ENCODE measurements at places on chromosomes 1 and 21. TPM values are rescaled to one million over a fixed set of nuclear protein-coding genes. Genes with fewer than 3 reads are reported as not detected.

DNA sequence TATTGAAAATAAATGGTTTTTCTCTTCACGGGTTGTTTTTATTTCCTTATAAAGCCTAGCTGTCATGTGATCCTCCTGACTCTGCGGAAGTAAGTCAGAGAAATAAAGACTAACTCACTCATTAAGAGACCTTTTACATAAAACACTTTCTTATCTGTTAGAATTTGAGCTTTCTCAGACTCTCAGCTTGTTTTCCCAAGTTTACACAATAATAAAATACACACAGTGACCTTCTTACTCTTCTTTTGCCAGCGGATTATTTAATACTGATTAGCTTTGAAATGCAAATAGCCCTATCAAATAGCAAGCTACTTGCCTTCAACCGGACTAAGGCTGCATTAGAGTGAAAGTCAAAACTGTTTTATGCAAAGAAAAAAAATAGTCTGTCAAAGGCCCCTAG, 45.5 kb upstream of the CXADR start:
- no peak for DNase-seq

DNA sequence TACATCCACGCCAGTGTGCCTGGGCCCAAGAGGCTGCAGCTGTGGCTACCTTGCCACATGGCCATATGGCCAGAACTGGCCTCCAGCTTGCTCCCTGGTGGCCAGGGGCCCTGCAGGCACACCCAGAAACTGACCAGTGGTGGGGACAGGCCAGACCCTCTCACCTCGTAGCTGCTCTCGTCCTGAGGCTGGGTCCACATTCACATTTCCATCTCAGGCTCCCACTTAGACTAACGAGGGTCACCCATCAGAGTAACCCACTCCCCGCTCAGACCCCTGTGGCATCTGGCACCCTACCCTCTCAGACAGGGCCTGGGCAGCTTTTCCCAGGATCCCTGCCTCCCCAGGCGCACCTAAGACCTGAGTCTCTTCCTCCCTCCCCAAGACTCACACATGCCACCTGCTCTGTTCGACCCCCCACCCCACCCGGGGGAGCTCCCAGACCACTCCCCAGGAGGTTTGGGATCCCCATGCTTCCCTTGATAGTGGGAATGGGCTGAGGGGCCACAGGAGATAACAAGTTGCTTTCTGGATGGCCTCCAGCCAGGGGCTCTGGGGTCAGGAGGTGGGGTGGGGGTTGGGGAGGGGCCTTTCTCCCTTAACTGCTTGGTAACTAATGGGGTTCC, 21.3 kb upstream of the RNU1-4 start:
- no peak for DNase-seq

GRCh38 chr1:22662318-22662717, 9.3 kb downstream of the C1QB start:
- no peak for DNase-seq

DNA sequence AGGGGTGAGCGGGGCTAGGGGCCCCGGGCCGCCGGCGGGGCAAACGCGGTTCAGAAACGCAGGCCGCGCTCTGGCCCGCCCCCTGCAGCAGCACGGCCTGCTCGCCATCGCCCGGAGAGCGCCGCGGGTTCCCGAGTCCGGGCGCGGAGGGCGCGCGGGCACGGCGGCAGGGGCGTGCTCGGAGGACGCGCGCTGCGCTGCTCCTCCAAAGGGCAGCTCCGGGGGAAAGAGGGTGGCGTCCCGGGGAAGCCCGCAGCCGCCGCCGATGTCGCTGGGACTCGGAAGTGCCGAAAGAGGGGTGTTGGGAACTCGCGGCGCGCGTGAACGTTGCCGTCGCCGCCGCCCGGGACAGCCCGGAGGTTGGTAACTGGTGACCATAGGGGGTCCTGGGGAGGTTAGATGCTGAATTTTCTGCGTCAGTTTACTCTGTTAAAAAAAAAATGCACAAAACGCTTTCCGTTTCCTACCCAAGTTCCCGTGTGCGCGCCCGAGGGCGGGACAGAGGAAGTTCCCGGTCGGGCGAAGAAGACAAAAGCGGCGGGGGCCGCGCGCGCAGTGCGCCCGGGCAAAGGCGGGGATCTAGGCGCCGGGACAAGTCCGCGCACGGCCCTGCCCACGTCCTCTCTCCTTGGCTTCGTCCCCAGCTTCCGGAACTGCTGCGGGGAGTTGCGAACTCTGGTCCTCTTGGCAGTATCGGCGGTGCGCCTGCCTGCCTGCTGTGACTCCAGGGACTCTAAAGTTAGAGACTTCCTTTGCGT, at the start of gene HHAT:
Gene HHAT (plus strand): TSS at position 157 of the 758 bp plus-strand sequence. CDS start 20,074 bp downstream, outside the sequence.
- peak; percentile 76 for DNase-seq

- DNase-seq: no peak
Observed at GRCh38 chr1:158577561-158577960, 2.1 kb downstream of the OR10X1 start.

DNA sequence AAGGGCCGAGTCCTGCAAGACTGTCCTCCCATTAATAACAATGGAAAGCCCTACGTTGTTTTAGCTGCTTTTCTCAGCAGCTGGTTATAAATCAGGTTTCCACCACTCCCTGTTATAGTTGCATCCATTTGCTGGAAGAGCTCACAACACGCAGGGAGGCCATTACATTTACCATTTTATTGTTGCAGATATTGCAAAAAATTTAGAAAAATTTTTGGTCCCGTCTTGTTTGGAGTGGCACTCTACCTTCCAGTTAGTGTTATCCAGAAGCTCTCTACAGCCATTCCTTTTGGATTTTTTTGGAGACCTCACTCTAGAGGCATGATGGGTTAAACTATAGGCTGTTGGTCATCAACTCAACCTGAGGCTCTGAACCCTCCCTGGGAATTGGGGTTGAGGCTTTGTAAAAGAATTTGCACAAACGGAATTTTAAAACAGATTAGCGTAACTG, 1532.1 kb upstream of the TPTE start:
- no peak for DNase-seq

DNA sequence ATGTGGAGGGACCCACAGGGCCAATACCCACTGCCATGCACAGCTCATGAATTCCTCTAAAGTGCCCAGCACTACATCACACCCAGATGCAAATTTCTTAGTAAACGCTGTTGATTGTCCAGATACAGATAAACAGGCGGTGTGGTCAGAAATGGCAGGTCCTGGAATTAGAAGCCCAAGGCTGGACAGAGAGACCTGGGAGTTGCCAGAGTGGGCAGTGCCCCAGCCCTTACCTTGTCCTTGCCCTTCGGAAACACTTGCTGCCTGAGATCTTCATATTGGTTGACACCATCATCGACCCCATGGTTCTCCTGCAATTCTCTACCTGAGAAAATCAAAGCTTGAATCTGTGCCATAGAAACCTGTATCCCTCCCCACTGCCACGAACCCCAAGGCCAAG, 149.3 kb upstream of the ETV3 start:
- DNase-seq: no peak

IFI44L gene
- 32.8 TPM for total RNA-seq

SV2A gene
- total RNA-seq: 9.8 TPM

DNA sequence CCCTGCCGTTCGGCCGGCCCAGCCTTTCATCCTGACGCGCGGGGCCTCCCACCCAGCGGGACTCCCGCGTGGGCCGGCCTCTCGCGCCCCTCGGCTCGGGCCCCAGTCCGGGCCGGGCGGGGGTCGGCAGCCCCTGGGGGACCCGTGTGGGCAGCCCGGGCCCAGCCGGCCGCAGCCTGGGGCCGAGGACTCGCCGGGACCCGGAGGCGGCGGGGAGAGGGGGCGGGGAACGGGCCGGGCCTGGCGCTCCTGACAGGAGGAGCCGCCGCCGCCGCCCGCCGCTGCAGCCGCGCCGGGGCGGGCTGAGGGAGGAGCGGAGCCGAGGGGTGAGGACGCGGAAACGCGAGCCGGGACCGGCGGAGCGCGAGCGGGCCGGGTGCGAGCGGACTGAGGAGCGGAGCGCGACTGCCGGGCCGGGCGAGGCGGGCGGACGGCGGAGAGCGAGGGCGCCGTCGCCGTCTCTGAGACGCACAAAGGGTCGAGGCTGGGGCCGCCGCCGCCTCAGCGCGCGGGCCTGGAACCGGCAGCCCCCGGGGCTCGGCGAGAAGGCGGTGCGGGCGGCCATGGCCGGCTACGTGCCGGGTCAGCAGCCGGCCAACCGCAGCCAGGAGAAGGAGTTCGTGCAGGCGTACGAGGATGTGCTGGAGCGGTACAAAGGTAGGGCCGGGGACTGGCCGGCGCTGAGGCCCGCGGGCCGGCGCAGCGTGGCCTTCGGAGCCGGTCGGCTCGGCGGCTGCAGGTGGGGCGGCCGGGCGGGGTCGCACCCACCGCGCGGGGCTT, 79.1 kb downstream of the NDUFS5 start:
- DNase-seq: peak; percentile 65
